ENCODE measurements at places on chromosomes 12 and 14.

DNA sequence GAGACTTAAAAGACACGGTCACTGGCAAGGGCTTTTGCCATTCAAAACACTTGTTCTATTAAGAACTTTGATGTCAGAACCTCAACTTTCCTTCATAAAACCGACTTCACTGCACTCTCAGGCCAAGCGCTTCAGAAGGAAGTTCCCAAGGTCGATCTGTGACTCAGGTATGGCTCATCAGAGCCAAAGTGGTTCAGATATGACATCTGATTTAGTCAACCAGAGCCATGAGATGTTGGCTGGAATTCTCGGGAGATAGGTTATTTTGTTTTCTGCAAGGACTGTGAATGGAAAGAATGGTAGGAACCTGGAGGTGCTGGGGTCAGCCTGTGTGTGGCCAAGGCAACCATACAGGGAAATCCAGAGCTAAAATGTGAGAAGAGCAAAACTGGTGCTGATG is 445.6 kb downstream of the GLT1D1 start:
- DNase-seq: no peak

DNA sequence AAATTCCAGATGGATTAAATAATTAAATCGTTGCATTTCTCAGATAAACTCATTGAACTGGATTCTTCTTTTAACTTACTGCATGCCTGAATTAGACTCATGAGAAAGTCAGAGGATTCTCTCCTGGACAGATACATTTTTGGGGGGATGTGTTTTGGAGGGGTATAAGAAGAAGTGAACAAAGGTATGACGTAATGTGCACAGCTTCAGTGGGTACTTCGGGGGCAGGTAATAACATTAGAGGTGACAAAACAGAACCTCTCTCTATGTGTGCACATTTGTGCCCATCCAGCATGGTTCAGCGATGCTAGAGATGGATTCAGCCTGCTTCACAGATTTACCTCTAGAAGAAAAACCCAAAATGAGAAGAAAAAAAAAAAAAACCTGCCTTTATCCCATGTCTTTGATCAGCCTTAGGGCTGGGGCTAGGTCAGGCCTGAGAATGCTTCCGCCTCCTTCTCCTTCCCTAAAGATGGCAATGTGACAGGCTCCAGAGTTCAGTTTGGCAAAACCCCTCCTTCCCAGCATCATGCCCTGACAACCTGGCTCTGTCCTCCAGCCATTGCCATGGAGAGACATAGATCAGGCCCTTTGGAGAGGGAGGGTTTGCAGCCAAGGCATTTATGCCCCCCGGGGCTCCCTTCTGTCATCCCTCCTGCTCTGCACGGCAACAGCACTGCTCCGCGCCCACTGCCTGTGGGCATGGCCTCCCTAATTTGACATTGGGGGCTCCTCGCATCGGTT is 166.7 kb downstream of the KCNA5 start:
- DNase-seq: no peak

GRCh38 chr12:65539023-65539422 is 260.5 kb downstream of the MSRB3 start:
- no peak for DNase-seq

DNA sequence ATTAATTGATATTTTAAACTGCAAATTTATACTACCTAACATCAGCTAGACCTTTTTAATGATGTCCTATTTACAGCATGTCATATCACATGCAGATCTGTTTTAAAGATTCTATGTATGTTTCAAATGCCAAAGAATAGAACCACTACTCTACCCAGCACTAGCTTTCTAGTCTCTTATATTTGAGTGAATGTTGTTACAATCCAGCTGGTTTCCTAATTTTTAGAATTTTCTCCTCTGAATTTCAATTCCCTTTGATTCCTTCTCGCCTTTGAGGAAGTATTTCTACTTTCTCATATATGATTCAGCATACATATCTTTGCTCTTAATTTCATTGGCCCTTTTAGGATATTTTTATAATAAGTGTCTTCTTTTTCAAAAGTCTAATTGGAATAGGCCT is 841.9 kb downstream of the TMTC2 start:
- DNase-seq: no peak

- peak; percentile 20 for DNase-seq
Measured at GRCh38 chr12:46546634-46547273, 174.2 kb upstream of the SLC38A2 start.

- DNase-seq: no peak
Measured at GRCh38 chr12:10069099-10069498, 29.7 kb downstream of the CLEC1A start.

- DNase-seq: no peak
Measured at GRCh38 chr12:57522887-57523705, 472 bp downstream of the MBD6 start.

GRCh38 chr14:61260939-61261776 is 20.0 kb downstream of the TMEM30B start:
- no peak for DNase-seq

DNA sequence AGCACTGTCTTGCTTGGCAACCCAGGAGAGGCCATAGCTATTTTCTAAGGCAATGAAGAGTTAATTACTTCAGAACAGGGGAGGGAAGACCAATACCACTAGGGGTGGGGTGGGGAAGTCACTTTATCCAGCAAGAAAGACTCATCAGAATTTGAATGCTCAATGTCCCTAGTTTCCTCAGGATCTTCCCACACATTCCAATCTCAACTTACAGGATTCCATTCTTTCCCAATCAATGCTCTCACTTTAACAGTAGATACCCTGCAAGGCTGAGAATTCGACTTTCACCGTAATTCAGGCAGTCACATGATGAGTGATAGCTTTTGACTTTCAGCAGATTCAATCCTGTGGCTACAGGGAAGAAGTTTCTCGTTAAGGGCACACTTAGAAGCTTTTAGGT is 526.6 kb upstream of the SEL1L start:
- no peak for DNase-seq

DNA sequence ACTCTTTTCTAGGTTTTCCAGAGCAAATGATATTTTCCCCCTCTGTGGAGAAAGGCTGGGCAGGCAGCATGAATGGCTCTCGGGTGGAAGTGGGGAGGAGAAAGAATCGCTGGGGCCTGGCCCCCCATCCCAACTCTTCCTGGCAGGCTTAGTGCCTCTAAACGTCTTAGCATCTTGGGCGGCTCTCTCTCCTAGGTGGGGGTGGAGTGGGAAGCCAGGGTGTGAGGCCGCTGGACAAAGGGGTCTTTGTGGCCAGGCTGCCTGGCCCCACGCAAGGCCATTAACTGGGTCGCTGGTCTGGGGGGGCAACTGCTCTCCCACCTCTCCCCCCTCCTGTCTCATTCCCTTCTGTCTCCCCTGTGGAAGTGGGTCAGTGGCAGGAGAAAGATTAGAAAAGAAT is 4.7 kb downstream of the LRP1-AS start:
- no peak for DNase-seq

- DNase-seq: no peak
Measured at GRCh38 chr12:41221491-41221890, 33.4 kb downstream of the PDZRN4 start.

- peak; percentile 8 for DNase-seq
Measured at GRCh38 chr14:21917699-21918436, 244.2 kb upstream of the OR4E1 start.

GRCh38 chr14:100712490-100712889 is 14.2 kb upstream of the DLK1 start:
- no peak for DNase-seq

GRCh38 chr12:19520646-19521415 is 81.5 kb downstream of the AEBP2 start:
- DNase-seq: no peak

- no peak for DNase-seq
Measured at GRCh38 chr14:64637735-64638473, 66.3 kb upstream of the PLEKHG3 start.

DNA sequence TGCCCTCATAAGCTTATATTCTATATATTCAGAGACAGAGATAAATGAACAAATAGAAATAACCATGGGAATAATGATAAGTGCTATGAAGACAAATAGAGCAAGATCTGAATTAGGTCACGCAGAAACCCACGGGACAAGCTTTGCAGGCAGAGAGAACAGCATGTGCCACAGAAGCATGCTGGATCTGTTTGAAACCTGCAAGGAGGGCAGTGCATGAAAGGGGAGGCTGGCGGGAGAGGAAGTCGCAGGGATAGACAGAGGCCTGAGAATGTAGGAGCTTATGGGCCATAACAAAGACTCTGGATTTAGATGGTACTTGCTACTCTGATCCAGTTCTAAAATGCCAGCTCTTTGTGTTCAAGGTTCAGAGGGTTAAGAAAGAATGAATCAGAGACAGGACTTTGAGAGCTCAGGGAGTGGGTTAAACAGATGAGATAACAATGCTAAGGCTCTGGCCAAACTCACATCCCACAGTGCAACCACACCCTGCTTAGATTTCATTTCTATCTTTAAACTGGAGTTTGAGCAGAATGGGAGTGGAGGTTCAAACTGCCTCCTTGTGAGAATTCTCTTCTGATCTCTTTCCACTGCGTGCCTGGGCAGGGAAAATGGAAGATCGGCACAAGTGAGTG is 49.2 kb upstream of the PPP1R12A start:
- DNase-seq: no peak

- DNase-seq: no peak
Measured at GRCh38 chr12:47650469-47650868, 55.4 kb downstream of the RPAP3 start.

DNA sequence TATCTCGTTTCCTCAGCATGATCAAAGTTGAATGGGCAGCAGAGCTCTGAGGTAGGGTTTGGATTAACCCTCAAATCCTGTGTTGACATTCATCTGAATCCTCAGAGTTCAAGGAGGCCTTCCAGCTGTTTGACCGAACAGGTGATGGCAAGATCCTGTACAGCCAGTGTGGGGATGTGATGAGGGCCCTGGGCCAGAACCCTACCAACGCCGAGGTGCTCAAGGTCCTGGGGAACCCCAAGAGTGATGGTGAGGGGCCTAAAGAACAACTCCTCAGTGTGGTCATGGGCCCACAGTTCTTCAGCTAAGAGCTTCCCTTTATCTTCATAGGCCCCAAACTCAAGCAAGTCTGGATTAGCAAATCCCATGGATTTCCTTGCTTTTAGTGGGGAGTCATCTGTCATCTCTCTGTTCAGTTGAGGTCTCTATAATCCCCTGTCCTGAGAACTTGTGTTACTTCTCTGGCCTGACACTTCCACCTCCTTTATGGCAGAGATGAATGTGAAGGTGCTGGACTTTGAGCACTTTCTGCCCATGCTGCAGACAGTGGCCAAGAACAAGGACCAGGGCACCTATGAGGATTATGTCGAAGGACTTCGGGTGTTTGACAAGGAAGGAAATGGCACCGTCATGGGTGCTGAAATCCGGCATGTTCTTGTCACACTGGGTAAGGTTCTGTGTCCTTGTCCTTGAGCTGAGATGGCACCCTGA is 1.5 kb downstream of the MYL6 start:
- DNase-seq: no peak

DNA sequence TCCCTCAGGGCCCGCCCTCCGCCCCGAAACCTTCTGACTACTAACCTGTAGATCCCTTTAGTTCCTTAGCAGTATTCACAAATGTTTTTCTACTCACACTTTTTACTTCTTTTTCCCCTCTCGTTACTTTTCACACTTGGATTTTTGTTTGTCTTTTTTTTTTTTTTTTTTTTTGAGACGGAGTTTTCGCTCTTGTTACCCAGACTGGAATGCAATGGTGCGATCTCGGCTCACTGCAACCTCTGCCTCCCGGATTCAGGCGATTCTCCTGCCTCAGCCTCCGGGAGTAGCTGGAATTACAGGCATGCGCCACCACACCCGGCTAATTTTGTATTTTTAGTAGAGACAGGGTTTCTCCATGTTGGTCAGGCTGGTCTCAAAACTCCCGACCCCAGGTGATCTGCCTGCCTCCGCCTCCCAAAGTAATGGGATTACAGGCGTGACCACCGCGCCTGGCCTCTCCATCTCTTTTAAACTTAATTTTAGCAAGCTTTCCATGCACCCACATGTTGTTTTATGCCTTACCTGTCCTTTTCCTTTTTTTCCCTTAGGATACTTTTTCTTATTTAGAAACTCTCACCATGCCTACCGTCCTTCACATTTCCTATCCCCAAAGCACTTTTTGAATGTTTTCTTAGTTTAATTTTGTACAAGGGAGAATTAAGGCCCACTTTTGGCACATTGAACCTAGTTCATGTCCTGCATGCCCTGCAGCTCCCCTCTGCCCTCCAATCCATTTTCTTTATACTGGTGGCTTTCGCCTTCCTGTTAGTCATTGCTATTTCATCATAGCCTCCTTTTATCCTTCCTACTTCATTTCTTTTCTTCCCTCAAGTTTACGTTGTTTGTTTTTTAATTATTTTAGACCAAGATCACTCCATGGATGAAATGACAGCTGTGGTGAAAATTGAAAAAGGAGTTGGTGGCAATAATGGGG is 1.1 kb downstream of the SP1 start:
- no peak for DNase-seq

Measured in GM19239 (cell line).